ENCODE measurements at places on chromosomes 6 and 20.

DNA sequence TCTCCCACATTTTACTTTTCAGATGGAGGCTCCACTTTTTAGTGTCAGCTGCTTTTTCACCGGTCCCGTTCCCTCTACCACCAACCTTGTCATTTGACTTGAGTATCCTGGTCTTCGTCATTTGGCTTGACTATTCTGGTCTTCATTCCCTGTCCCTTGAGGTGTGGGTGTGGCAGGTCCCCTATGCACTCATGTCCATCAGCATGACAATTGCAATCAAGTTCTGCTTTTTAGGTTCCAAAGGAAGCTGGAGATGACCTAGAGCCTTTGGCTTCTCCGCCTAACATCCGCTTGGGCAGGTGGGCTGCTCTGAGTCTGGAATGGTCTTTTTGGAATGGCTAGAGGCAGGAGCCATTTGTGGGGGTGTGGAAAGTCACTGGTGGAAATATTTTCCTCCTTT, 99.8 kb upstream of the MLN start:
- no peak for DNase-seq

DNA sequence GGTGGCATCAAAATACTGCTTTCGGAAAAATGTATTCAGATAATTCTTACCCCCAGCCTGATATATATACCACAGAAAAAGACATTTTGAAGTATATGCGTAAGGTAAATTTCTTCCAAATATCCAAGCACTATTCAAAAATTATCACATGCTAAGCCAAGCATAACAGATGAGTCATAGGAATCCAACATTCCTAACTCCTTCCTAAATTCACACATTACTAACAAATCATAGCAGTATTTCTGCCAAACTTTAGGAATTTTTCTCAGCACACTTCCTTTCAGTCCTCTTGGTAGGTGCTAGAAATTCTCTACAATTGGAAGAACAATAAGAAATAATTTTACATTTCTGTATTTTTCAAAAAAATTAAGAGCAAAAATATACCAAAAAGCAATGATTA, 417.5 kb downstream of the EYS start:
- no peak for DNase-seq

GRCh38 chr20:14543040-14543439, 205.6 kb upstream of the FLRT3 start:
- no peak for DNase-seq

- DNase-seq, result no peak
Measured at GRCh38 chr6:37243816-37244370, 13.7 kb upstream of the TBC1D22B start.

- no peak for DNase-seq
Measured at GRCh38 chr6:54238396-54238795, 69.8 kb upstream of the TINAG start.

DNA sequence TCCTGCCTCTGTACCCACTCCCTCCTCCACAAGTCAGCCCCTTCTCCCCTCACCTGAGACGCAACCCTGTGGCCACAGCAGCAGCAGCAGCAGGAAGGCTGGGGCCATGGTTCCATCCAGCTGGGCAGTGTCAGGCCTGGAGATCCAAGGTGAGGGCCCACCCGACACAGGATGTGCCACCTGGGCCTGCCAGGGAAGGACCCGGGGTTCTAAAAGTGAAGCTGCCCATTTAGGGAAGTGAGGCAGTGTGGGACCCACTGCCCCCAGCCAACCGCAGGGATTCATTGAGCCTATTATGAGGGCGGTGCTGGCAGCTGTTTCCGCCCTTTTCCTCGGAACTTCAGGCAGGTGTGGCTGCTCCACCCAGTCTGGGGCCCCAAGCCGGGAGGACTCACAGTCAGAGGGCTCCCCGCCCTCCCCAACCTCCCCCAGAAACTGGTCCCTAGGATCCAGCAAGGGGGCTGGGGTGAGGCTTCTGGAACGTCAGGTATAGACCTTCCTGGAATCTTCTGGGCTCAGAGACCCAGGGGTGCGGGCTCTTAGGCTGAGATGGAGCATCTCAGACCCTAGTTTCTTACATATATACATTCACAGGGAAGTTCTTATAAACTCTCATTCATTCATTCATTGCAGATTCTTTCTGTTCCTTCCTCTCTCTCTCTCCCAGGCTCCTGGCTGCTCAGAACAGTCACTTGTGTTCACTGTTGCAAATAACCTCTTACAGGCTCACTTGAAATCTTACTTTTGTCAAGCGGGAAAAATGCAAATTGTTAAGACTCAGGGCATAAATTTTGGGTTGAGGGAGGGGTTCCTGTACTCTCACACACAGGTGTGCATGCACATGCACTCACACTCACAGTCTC, at the start of gene TREML2:
Gene TREML2, minus strand, starts transcription at position 249 of the 863 bp plus-strand sequence. Its CDS starts 141 bp downstream, at position 108.
- DNase-seq, result no peak

DNA sequence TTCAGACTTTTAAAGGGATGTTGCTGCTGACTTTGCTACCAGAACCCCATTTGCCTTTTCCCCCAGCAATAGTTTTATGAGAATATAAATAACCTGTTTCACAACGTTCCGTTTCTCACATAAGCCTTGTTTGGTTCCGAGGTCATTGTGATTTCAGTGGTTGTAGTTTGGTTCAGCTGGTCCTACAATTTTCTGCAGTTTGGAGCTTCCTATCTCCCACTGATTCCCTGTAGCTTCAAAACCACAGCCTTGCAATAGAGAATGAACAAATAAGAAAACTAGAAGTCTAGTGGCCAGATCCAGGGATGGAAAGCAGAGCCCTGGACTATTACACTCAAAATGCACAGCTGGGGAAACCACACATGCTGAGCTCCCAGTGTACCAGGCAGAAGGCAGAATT, 24.1 kb upstream of the SH3BGRL2 start:
- DNase-seq, result no peak

- DNase-seq, result no peak
Measured at GRCh38 chr20:24384865-24385264, 84.6 kb upstream of the SYNDIG1 start.

DNA sequence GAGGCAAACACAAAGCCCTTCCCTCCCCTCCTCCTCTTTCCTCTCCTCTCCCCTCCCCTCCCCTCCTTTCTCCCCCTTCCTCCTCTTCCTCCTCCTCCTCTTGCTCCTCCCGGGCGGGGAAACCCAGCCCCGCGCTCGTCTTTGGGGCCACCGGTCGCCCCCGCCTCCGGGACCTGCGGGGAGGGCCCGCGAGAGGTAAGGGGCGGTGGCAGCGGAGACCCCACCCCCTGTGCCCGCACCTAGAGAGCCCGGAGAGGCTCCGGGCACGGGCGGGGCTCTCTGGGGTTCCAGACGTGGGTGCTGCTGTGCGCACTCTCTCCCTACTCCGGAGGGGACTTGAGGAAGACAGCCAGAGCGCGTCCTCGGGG, at the start of gene RIN2:
Gene RIN2, plus strand, starts transcription at position 126 of the 368 bp plus-strand sequence. CDS start 131,344 bp downstream, outside the sequence.
- DNase-seq, result no peak

DNA sequence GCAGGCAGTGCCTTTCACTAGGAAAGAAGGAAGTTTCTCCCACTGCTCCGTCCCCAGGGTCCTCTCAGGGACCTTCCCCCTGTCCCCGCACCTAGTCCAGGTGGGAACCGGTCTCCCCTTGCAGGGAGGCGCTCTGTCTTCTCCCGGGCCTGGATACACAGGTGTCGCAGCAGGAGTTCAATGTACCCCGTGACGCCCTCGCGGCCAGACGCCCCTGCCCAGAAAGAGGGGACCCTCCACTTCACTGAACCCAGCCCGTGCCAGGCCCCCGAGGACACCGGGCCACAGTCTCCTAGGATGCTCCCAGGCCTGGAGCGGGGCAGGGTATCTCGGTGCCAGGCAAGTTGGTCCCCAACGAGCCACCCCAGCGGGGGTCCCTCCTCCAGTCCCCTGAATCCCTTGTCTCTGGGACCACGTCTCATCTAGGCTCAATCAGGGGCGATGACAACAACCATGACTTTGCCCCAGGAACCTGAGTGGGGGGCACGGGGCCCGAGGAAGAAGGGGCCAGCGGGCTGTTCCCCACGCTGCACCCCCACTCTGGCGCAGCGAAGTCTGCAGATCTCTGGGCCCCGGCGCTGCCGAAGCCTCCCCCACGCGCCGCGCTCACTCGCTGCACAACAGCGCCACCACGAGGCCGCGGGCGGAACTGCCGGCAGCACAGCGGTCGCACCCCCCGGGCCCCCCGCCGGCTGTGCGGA, 103.0 kb downstream of the EDN3 start:
- peak; percentile 77 for DNase-seq

- no peak for DNase-seq
Measured at GRCh38 chr20:37404461-37404890, 58.5 kb downstream of the SRC start.

- no peak for DNase-seq
Measured at GRCh38 chr6:42340511-42340910, 111.2 kb downstream of the TRERF1 start.

- DNase-seq, result no peak
Measured at GRCh38 chr6:119856136-119856535, 506.6 kb upstream of the MAN1A1 start.

- no peak for DNase-seq
Measured at GRCh38 chr6:16450285-16450684, 211.9 kb downstream of the GMPR start.

GRCh38 chr6:22727710-22728109, 158.3 kb downstream of the HDGFL1 start:
- DNase-seq, result no peak

GRCh38 chr20:17460119-17460518, 71.1 kb downstream of the BFSP1 start:
- DNase-seq, result no peak

DNA sequence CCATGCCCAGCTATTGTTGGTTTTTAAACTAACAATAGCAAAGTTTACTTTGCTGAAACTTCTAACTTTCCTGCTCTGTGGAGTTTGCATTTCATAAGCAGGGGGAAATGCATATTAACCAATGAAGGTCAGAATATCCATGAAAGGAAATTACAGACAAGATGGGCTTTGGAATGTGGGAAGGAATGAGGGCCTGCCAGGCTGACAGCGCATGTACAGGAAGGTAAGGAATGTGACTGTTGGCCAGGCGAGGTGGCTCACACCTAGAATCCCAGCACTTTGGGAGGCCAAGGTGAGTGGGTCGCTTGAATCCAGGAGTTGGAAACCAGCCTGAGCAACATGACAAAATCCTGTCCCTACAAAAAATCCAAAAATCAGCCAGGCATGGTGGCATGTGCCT, 49.6 kb downstream of the CDK5RAP1 start:
- DNase-seq, result no peak

- no peak for DNase-seq
Measured at GRCh38 chr6:19150307-19150706, 686.9 kb upstream of the ID4 start.

- no peak for DNase-seq
Measured at GRCh38 chr20:38050686-38051085, 17.1 kb downstream of the RPRD1B start.
